Urothelium cell line (cell line): ENCODE measurements at places on chromosomes 11 and 22.

DNA sequence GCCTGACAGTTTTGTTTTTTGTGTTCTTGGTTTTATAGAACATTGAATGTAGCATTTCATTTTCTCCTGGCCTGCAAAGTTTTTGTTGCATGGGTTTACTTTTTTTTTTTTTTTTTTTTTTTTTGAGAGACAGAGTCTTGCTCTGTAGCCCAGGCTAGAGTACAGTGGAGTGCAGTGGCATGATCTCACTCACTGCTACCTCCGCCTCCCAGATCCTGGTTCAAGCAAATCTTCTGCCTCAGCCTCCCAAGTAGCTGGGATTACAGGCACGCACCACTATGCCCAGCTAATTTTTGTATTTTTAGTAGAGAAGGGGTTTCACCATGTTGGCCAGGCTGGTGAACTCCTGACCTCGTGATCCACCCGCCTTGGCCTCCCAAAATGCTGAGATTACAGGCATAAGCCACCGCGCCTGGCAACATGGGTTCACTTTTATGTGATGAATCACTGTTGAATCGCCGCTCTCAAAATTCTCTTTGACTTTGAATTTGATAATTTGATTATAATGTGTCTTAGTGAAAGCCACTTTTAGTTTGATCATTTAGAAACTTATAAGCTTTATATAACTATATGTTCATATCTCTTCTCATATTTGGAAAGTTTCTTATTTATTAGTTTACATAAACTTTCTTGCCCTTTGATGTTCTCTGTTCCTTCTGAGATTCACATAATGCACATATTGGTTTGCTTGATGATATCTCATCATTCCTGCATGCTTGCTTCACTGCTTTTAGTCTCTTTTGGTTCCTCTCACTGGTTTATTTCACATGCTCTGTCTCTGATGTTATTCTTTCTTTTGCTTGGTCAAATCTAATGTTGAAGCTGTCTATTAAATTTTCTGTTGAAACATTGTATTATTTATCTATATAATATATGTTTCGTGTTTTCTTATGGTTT, 589.0 kb upstream of the CNTN5 start:
- DNase-seq, result no peak

- DNase-seq, result no peak
Observed at GRCh38 chr11:94084164-94084563, 44.5 kb upstream of the PANX1 start.

DNA sequence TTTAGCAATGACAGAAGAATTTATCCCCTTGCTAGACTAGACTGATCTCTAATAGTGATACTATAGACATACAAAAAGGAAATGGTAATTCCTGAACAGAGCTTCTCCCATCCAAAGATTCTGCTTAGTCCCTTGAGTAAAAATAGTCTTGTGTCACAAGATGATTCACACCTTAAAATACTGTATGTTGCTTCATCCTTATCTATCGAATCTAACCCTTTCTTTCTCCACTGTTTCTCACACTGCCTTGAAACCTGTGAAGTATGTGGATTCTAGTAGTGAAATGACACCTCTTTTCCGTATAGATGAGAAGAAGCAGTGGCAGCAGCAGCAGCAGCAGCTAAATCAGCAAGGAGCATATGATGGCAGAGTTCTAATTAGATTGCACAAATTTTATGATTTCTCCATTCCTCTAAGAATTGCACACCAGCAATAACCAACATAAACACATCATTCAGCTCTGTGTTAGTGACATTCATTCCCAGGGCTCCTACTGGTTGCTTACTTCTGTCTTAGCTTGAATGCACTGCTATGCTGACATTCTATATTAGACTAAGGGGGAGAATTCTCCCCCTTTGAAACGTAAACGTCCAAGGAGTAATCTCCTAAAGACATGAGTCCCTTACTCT, 14.6 kb downstream of the KCNA4 start:
- no peak for DNase-seq

DNA sequence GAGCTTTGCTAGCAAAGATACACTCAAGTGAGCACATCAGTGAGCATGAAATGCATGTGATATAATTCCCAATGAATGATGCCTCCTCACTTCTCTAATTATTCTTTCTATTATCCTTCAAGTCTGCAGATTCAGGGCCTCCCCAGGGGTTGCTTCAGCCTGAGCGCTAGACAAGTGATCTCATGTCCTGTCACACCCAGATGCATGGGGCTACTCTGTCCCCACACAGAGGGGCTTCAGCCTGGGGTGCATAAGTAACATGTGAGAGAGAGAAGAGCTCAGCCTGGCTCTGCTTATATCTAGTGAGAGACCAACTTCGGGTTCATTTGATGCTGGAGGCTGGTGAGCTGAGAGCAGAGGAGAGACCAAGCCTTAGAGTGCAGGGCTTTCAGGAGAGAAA, 85.2 kb downstream of the VPREB1 start:
- no peak for DNase-seq

GRCh38 chr22:43994416-43994815, 29.7 kb upstream of the PARVB start:
- DNase-seq, result no peak

GRCh38 chr22:42272431-42272999, 2.1 kb upstream of the TCF20 start:
- no peak for DNase-seq

DNA sequence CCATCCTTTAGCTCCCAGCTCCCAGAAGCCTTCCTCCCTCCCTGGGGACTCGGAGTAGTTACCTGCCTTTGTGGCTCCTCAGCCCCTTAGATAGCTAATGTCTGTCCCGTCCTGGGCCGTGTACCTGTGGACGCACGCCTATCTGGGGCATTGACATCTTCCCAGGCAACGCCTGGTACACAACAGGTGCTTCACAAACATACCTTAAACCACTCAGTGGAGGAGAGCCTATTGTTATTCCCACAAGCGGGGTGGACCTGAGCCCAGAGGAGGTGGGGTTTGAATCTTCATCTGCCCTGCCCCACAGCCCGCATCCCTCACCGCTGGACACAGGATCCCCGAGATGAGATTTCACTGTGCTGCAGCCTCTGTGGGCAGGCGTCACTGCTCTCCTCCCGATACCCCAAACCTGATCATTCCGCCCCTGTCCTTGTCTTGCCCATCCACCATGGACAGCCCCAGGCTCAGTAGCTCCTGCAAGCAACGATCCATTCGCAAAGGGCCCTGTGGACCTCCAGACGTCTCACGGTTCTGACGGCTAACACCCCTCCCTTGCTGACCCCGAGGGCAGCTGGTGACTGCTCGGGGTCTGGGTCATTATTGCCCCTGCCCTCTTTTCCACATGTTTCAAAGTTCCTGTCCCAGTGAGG, 73.8 kb upstream of the SHISAL1 start:
- no peak for DNase-seq

GRCh38 chr11:8867931-8868631, 42.9 kb upstream of the AKIP1 start:
- no peak for DNase-seq

DNA sequence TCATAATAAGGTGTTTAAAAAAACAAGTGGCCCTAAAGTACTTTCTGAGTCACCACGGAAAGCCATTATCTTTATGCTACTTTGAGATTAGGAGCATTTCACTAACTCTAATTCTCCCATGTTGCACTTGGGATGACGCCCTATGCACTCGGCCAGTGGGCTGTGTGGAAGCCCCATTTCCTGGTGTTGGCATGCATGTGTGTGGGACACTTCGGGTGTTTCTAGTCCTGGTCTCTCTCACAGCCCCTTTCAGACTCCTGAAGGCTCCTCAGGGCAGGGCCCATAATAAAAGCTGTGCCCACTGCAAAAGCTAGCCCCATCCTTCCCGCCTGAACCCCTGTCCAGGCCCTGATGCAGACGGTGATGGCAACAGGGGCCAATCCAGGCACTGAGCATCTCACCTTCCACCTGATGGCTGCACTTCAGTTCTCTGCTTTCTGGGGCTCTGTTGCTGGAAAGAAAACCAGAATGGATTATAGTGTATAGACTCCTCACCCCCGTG, 14.9 kb upstream of the FXYD2 start:
- no peak for DNase-seq

DNA sequence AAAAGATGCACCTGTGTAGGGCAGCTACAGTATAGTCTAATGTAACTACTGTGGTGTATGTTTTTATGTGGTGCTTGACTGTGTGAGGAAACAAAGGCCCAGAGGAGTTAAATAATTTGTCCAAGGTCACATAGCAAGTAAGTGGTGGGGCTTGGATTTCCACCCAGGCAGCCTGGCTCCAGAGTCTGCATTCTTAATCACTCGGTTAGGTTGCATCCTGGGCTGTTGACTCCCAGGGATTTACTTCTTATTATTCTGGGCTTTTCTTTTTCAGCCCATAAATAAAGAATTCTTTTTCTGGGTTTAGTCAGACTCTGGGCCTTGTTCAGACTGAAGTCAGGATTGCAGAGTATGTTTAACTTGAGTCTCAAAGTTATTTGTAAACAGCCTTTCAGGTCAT, 82.1 kb downstream of the ARHGAP42 start:
- DNase-seq, result no peak

DNA sequence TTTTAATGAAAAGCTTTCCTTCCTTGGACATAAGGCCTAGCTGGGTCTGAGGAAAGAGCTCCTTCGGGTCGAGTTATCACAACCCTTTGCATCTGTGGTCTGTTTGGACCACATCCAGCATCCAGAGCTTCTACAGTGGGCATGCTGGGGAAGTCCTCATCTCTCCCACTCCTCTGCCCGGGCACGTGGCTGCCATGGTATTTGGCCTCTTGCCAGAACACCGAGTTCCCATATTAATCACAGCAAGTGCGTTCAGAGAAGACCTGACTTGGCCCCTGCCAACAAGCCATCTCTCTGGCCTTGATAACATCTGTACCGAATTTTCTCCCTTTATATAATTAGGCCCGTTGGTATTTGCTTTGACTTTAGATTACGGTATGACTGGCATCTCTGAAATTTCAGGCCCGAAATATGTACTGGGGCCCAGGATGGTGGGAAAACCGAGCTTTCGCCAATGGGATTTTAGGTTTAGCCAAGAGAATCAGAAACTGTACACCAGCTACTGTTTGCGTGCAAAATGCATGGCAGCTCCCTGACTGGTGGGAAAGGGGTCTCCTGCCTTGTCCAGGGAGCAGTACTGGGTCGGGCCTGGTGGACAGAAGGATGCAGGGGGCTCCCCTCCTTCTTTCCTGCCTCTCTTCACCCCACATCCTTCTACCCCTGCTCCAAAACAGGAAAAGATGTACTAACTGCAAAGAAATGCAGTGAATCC, 90.0 kb downstream of the MICAL2 start:
- peak; percentile 63 for DNase-seq

DNA sequence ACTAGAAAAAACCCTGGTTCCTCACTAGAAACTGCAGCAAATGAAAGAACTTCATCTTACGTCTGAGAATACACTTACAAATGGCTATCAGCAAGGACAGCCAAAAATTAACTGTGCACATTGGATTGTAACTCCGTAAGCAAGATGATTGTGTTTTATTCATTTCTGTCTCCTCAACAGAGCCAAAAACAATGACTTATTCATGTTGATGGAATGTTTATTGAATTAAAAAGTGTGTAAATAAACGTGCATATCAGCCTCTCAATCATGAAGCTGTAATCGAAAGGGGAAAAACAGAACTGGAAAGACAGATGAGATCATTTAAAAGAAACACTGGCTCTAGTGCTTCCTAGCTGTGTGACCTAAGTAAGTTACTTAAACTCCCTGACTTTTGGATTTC, 307.5 kb upstream of the ZC3H12C start:
- no peak for DNase-seq

DNA sequence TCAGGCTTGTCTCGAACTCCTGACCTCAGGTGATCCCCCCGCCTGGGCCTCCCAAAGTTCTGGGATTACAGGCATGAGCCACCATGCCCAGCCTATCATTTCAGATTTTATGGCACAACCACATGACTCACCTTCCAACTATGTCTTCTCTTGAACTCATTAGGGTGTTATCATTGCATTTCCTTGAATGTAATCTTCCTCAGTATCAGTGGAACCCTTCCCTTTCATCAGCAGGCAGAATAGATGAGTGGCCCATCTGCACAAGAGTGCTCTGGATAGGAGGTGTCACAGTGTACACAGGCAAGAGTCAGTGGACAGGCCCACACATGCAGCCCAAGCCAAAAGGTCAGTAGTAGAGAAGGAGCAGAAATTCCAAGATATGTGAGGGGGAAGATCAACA, 29.1 kb upstream of the AQP11 start:
- DNase-seq, result peak; percentile 44

DNA sequence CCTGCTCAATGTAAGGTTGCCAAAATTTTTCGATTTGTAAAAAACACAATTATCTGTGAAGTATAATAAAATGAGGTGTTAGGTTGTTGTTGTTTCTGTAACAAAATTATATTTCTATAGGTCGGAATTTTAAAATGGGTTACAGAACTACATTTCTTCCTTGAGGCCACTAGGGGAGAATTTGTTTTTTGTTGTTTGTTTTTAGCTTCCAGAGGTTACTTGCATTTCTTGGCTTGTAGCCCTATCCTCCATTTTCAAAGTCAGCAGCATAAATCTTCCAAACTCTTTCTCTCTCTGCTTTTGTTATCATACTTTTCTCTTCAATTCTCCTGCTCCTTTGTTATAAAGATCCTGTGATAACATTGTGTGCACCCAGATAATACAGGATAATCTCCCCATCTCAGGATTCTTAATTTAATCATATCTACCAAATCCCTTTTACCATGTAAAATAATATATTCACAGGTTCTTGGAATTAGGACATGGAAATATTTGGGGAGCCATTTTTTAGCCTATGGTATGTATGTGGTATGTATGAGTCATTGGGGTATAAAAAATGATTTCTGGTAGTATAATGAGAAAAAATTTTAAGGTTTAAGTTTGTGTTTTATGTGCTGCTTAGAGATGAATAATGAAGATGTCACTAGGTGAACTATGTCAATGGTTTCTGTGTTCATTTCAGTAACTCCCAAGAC, 9.4 kb upstream of the PATL1 start:
- no peak for DNase-seq

GRCh38 chr11:12731841-12732336, 57.7 kb downstream of the TEAD1 start:
- no peak for DNase-seq

DNA sequence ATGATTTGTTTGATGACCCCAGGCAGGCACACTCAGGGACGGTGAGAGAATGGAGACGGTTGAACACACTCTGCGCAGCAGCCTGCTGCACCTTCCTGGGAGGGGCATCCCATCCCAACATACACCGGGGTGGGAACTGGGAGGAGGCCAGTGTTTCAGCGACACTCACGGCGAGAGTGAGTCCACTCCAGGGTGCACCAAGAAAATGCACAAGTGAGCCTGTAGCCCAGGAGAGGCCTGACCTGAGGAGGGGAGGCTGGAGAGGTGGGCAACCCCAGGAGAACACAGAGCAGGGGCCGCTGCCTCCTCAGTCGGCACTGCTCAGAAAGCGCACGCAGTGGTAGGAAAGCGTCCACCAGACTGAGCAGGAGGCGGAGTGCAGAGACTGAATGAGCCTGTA, 54.5 kb downstream of the IGF2 start:
- no peak for DNase-seq

DNA sequence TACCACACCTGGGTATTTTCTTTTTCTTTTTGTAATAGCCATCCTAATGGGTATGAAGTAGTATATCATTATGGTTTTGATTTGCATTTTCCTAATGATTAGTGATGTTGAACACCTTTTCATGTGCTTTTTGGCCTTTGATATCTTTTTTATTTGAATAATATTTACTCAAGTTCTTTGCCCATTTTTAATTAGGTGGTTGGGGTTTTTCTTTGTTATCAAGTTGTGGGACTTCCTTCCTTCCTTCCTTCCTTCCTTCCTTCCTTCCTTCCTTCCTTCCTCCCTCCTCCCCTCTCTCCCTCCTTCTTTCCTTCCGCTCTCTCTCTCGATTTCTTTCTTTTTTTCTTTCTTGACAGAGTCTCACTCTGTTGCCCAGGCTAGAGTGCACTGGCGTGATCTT, 75.0 kb upstream of the PDGFD start:
- no peak for DNase-seq

- no peak for DNase-seq
Observed at GRCh38 chr11:111231836-111232235, 13.7 kb upstream of the POU2AF2 start.

- no peak for DNase-seq
Observed at GRCh38 chr11:125200441-125200840, 35.9 kb downstream of the PKNOX2 start.
